Activated CD4-positive, alpha-beta T cell treated with anti-CD3 and anti-CD28 coated beads, Interleukin-2, Interleukin-6, amounts not matched to agents 100 ng/mL and 50 ng/mL, durations not matched to agents 16 hours and 8 hours (primary cell): ENCODE measurements at places on chromosomes 4 and X.

DNA sequence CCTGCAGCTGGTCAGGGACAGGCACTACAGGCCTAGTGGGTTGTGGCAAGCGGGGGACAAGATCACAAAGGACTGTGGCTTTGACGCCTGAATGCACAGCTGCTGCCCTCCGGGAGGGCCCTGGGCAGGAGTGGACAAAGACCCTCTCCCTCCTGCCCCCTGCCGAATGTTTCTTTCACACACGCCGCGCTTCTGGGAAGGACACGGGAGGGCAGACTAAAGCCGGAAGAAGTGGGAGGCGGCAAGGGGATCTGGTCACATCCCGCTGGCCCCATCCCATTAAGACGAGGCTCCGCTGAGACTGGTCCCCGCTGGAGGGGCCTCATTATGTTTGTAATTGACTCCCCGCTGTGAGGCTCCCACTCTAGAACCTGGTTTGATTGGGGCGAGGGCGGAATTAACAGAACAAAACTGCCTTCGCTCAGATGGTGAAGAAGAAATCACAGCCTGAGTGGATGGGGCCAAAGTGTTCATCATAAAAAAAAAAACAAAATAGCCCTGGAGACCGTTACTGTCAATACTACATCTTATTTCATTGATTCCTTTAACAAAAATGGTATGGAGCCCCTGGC, 37.8 kb upstream of the PSAPL1 start:
- no peak for DNase-seq

GRCh38 chr4:148793221-148793620, 351.0 kb upstream of the NR3C2 start:
- no peak for DNase-seq

DNA sequence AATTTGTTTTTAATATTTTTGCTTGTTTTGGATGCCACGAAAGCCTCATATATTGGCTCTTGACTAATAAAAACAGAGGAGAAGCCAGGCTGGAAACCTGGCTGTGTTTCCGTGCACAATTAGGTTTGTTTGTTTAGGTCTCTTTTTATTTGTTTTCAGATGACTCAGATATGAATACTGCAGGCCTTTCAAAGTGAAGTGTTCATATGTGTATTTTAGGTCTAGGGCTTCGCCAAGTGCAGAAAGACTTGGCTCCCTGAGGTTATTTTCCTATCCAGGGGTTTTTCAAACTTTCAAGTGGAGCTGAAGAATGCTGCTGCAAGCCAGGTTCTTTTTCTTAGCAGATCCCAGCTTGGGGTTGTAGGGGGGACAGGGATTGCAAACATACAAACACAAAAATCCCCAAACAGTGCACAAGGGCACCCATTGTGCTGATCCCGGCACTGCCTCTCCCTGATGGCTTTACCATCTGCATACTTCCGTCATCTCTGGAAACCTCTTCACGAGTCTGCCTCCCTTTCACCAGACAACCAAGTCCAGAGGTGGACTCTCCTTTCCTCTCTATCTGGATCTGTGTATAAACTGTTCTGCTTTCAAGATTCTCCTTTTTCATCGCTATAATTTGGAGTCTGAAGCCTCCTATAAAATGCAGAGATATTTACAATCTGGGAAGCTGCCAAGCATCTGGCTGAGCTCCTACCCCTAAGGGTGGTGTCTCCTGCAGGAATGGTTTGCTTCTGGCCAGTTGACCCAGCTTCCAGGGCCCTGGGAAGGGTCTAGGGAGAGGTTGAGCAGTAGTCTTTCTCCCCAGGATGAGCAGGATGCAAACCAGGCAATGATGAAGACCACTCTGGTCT, 108.6 kb downstream of the SMIM20 start:
- no peak for DNase-seq

- DNase-seq, result no peak
Observed at GRCh38 chrX:133563705-133564104, 148.4 kb upstream of the GPC4 start.

DNA sequence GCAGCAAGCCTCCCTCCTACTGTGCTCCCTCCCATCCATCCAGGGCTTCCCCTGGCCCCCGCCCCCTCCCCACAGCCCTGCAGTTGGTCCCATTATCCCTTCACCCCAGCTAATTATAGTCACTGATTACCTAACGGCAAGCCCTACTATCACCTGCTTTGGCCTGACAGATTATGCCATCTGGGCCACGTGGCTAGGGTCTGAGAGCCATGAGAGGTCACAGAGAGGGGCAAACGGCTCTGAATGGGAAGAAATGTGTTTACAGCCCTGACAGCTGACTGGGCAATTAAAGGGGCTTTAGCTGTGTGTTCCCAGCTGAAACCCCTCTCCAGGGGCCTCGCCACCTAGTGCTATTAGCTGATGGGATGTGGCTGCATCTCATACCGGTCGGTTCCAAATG, 134.4 kb upstream of the CPEB2 start:
- no peak for DNase-seq

GRCh38 chr4:39427520-39428114, 20.9 kb downstream of the KLB start:
- DNase-seq, result no peak

- no peak for DNase-seq
Observed at GRCh38 chr4:1014291-1015167, 3.1 kb downstream of the FGFRL1 start.

DNA sequence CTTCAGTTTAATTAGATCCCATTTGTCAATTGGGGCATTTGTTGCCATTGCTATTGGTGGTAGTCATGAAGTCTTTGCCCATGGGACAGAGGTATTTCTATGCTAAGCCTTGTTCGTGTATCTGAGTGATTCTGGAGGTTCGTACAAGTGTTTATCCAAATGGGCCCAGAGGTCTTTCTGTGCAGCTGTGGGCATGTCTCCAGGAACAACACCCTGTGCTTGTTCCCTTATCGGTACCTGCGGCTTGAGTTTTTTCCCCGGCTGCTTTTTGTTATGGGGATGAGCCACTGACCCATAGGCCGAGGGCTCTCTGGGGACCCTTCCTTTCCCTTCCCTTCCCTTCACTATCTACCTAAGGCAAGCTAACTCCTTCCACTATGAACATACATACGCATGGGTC, 81.4 kb upstream of the WDR1 start:
- no peak for DNase-seq

- no peak for DNase-seq
Observed at GRCh38 chrX:48908600-48908999, 2.8 kb downstream of the SLC35A2 start.

DNA sequence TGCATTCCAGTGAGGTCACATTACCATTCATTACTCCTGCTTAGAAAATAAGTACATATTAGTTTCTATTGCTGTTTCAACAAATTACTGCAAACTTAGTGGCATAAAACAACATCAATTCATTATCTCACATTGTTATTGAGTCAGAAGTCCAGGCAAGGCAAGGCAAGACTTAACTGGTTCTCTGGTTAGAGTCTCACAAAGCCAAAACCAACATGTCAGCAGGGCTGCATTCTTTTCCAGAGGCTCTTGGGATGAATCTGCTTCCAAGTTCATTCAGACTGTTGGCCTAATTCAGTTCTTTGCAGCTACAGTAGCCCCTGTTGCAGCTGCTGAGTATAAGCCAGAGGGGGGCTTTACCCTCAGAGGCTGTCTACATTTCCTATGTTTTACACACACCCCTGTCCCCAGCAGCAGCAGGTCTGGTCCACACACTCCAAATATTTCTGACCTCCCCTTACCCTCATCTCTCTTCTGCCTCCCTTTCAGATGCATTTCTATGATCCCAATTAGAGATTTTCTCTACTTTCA, 892.1 kb upstream of the EPHA5 start:
- DNase-seq, result no peak

DNA sequence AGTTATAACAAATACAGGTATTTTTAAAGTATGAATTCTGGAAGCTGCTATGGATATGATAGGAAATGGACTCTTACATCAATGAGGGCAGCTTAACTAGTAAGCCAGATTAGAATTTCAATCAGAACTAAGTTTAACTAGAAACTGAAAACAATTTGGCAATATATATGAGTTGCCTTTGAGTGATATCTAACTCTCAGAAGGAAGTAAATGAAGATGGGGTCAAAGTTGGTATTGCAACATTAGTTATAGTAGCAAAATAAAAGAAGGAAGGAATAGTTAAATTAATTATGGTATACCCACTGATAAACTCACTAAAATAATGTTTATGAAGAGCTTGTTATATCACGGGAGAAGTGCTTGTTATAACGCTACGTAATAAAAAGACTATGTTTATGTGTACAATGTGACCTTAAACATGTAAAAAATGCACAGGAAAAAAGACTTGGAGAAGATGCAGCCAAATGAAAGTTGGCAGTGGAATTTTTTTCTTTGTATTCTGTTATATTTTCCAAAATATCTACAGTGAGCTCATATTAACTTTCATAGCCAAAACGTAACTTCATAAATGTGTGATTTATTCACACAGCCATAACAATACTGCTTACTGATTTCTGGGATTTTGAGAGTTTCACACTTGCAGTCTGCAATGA, 34.5 kb downstream of the PHKA2 start:
- DNase-seq, result no peak

DNA sequence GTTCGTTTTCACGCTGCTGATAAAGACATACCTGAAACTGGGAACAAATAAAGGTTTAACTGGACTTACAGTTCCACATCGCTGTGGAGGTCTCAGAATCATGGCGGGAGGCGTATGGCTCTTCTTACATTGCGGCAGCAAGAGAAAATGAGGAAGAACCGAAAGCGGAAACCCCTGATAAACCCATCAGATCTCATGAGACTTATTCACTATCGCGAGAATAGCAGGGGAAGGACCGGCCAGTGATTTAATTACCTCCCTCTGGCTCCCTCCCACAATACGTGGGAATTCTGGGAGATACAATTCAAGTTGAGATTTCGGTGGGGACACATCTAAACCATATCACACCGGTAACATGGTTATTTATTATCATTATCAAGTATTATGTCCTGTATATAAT, 2204.5 kb downstream of the ARAP2 start:
- no peak for DNase-seq

DNA sequence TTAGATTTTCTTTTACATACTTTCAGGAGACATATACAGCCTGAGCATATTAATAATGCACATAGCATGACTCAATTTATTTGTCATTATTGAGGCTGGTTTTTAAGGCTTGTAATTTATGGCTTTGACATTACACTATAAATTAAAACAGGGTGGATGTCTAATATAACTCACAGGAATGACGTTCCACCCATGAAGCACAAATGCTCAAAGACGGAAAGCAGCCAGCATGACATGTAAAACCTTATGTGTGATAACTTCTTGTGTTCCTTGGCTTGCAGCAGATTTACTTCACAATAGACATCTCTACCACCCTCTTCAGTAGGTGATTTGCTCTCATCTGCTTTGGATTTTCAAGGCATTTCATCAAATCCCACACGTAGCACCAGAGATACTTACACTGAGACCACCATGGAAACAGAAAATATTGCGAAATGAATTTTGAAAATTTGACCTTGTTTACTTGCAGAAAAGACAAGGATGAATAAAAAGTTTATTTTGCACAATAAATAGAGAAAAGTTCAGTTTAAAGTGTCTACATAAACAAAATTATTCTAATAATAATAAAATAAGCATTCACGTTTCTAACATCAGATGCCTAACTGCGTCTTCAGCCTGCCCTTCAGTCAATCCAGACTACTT, 64.7 kb upstream of the BTC start:
- DNase-seq, result no peak

GRCh38 chr4:79673377-79673776, 265.3 kb upstream of the GK2 start:
- DNase-seq, result no peak

- peak; percentile 10 for DNase-seq
Observed at GRCh38 chr4:163048447-163048846, 118.2 kb downstream of the NAF1 start.

- no peak for DNase-seq
Observed at GRCh38 chr4:148795156-148795864, 353.1 kb upstream of the NR3C2 start.

DNA sequence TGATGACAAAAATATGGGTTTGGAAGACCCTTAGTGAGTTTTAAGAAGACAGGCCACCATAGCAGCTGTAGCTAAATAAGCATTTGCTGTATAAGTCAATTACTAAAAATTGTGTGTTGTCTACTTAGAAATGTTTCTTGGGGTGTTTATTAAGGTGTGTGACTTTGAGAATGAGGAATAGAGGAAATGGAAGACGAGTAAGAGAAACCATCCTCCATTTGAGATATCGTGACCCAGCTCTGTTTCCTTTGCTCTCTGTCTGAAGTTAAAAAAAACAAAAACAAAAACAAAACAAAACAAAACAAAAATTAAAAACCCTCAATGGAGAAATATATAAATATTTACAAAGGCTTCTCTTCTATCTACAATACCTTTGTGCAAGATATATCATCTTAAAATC, 41.7 kb upstream of the FAM9C start:
- DNase-seq, result no peak

DNA sequence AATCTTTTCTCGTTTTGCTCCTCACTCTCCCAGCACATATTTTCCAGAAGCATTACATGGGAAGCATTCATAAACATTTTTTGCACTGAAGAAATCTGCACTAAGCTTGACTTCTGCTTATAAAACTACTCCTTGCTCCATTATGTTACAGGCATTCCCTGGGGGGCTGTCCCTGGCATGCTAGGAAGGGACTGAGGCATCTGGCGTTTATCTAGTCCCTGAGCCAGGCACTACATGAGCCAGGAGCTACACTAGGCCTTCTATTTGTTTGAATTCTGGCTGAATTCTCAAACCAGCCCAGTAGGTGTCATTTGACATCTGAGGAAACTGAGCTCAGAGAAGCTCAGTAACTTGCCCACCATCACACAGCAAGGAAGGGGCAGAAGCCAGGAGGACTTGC, 43.3 kb downstream of the NHSL2 start:
- no peak for DNase-seq

DNA sequence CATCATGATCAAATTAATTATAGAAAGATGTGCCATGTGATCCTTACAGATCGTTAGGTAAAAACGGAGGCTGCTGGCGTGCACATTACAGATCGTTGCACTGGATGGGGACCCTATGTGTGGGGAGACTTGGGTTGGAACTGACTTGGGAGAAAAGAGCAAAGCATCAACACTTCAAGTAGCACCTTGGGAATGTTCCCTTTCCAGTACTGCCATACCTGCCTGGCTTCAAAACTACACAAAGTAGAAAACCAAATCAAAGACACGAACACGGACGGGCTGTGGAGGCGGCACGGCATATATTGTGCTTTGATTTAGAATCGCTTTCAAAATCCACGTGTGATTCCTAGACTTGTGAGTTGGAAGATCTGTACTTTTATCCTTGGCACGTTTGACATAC, 898 bp downstream of the CMC4 start:
- DNase-seq, result no peak
